ENCODE measurements at places on chromosomes 12 and 14.

- DNase-seq, result peak; percentile 38
Measured at GRCh38 chr12:127165567-127166392, 1101.2 kb upstream of the TMEM132C start.

GRCh38 chr12:132422381-132423043 is 67.4 kb upstream of the FBRSL1 start:
- DNase-seq, result no peak

GRCh38 chr12:130992448-130992847 is 38.7 kb downstream of the ADGRD1 start:
- DNase-seq, result peak; percentile 53

DNA sequence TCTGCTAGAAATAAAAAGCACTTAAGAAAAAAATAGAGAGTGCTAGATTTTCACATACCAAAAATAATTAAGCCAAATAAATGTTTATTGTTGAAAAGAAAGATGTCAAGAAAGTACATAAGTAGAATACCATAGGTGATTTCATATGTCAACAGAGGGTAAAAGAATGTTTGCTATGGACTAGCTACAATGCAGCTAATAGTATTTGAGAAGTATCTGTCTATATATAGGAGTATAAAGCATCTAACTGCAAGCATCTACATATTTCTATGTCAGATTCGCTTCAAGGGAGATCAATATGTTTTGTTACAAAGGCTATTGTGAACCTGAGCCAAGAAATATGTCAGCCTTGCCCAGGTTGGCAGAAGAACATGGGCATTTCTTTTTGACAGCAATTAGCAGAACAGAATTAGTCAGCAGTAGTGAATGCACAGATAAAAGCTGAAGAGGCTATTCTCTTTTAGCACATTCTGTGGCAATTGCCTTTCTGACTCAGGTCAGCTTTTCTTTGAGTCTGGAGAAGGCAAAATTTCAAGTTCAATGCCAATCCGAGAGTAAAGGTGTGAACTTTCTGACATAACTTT is 140.1 kb downstream of the ALG10B start:
- no peak for DNase-seq

- no peak for DNase-seq
Measured at GRCh38 chr12:103846415-103846814, 5.4 kb upstream of the NT5DC3 start.

Measured in NCI-H187 (cell line).